Posterior vena cava (tissue), 2 donors: ENCODE measurements at places on chromosomes 16 and 17. TPM values are rescaled to one million over a fixed set of nuclear protein-coding genes. Genes with fewer than 3 reads are reported as not detected.

- DNase-seq = peak; percentile 87
Measured at GRCh38 chr16:79651363-79651762, 50.8 kb upstream of the MAF start.

DNA sequence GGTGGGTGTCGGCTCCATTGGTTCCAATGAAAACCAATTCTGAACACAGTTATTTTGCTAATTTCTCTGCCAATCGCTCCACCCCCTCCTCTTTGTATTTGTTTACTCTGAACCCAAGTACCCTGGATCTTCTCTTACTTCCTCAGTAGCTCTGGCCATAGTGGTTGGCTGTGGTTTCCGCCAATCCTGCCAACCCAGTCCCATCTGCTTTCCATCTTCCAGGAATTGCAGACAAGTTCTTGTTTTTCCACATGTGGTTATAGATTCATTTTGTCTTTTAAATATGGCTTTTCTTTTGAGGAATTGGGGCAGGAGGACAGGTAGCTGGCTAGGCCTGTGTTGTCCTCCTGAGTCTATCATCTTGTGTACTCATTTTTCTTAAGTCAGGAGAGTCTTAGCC lies 92.0 kb downstream of the CYLD start:
- DNase-seq = no peak

- DNase-seq = no peak
Measured at GRCh38 chr17:2283302-2283701, 20.3 kb downstream of the SMG6 start.

GRCh38 chr17:82545071-82545462 lies 25.5 kb downstream of the FOXK2 start:
- no peak for DNase-seq

GRCh38 chr16:86195863-86196630 lies 297.1 kb downstream of the IRF8 start:
- no peak for DNase-seq

DNA sequence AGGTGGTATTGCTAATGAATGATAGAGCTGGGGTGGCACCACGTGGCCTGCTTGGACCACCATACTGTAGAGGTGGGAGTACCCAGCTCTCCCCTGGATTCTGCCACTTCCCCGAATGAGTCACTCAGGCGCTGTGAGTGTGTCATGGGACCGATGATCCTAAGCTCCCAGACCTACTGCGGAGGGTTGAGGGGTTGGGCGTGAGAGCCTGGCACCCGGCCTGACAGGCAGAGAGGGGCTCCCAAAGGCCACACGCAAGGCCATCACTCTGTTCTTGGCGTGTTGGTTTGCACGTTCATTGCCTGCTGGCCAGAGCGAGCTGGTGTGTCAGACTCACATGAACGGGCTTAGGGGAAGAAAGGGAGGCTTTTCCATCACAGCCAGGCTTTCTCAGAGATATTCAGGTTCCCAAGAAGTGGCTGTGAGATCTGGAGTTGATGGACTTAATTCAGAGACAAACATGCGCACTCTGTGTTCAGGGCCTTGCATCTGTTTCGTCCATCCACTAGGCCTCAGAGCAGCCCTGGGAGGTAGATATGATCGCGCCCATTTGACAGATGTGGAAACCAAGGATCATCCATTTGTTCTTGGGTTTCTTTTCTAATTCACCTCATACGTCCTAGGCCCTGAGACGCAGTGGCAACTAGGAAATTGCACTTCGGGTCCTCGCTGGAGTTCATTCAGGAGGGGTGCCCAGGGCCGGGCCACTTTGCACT lies 41.4 kb downstream of the CMIP start:
- DNase-seq = peak; percentile 89

DNA sequence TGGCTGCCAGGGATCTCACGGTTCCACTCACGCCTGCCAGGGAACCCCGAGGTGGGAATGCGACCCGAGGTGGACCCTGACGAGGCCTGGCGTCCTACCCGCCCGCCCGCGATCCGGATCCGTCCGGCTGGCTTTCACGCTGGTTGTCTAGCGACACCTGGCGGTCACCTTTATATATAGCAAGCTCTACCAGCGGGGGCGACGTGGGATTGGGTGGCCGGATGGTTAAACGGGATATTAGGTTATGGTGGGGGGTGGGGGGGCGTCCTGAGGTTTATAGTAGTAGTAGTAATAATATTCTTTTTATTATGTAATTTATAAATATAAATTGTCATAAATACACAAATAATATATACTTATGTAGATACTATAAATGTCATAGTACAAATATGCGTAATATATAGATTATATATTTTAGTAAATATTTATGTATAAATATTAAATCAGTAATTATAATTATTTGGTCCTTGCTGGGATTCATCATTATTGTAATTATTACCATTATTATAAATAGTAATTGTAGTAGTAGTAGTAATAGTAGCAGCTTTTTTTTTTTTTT lies 136.9 kb downstream of the KCNJ12 start:
- DNase-seq = peak; percentile 89

GRCh38 chr16:2511128-2511800 lies 2.5 kb upstream of the ATP6V0C start:
- peak; percentile 94 for DNase-seq

DNA sequence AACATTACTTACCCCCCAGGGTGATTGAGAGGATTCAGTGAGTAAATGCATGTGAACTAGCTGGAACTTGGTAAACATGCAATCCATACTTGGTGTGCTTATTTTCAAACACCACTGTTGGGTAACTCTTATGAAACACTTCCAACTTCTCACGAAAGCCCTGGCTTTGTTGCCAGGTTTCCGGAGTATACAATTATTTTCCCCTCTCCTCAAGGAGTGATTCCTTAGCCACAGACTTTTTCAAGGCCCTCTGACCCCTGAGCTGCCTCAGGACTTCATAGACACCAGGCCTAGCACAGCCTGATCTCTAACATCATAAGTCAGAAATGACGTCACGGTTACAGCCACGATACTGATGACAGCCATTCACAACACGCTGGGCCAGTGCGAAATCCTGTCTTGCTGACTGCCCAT lies 27.6 kb downstream of the HSD17B2 start:
- DNase-seq = no peak

- no peak for DNase-seq
Measured at GRCh38 chr16:31128711-31129567, 6.6 kb downstream of the PRSS8 start.

DNA sequence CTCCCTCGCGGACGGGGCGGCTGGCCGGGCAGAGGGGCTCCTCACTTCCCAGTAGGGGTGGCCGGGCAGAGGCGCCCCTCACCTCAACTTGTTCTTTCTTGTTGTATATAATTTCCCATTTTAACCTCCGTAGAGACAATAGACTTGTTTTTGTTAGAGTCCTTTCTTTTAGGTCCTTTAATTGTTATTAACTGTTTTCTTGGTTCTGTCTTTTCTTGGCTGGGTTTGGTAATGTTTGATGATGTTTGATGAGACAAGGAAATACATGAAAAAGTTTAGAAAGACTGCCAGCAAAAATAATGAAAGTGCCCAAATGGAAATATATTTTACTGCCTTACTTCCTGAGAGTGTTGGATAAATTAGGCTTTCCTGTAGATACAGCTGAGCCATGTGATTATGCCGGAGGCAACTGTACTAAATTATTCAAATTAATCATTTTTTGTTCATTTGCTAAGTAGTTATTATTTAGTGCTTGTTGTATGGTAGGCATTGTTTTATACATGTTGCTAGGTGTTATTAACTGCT lies 30.9 kb downstream of the PRPSAP2 start:
- no peak for DNase-seq

GRCh38 chr17:29257756-29258155 lies 11.1 kb downstream of the CRYBA1 start:
- no peak for DNase-seq

GRCh38 chr17:8109661-8110455 lies 8.5 kb downstream of the ALOXE3 start:
- DNase-seq = no peak

DNA sequence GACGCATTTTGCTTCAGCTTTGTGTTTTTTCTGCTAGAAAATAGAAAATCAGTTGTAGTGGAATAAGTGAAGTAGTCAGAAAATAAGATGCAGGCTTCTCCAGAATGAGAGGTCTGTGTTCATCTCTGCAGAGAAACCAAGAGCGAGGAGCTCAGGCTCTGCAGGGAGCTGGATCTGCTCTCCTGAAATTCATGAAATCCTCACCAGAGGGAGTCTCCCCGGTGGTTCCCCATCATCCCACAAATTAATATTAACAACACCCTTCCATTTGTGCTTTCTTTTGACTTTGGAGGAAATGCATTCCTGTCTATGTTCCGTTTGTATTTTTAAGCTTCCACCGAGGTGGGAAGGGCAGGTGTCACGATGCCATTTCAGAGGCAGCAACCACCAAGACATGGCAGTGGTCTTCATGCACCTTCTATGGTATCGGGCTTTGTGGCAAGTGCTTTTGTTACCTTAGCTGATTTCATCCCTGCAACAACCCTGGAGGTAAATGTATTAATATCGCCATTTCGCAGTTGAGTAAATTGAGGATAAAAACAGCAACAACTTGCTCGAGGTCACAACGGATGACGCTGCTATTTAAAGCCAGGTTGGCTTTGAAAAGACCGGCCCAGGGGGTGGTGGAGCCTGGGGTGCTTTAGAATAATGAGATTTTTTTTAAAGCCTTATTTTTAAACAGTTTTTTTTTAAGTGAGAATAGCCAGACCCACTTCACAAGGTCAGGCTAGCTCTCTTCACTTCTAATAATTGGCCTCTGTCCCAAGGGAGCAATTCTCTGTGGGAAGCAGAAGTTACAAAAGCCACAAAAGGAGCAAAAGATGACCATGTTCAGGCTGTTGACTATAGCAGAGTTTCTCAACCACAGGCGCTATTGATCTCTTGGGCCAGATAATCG lies 367.6 kb upstream of the ERCC4 start:
- no peak for DNase-seq

NAA60 gene
- total RNA-seq = 33.6 TPM

RGS11 gene
- 7.7 TPM for total RNA-seq

LRRC36 gene
- 0.56 TPM for total RNA-seq

SRSF2 gene
- 120 TPM for total RNA-seq

CLEC3A gene
- not detected for total RNA-seq

CCL16 gene
- total RNA-seq = not detected

LITAFD gene
- total RNA-seq = not detected
